Activated gamma-delta T cell treated with Interleukin-2 at 50 U/mL for 16 hours (primary cell): ENCODE measurements at places on chromosomes 2 and 18.

- no peak for DNase-seq
Observed at GRCh38 chr2:105990624-105991023, 203.5 kb downstream of the UXS1 start.

GRCh38 chr2:48968011-48968410, 186.3 kb downstream of the FSHR start:
- DNase-seq: no peak

DNA sequence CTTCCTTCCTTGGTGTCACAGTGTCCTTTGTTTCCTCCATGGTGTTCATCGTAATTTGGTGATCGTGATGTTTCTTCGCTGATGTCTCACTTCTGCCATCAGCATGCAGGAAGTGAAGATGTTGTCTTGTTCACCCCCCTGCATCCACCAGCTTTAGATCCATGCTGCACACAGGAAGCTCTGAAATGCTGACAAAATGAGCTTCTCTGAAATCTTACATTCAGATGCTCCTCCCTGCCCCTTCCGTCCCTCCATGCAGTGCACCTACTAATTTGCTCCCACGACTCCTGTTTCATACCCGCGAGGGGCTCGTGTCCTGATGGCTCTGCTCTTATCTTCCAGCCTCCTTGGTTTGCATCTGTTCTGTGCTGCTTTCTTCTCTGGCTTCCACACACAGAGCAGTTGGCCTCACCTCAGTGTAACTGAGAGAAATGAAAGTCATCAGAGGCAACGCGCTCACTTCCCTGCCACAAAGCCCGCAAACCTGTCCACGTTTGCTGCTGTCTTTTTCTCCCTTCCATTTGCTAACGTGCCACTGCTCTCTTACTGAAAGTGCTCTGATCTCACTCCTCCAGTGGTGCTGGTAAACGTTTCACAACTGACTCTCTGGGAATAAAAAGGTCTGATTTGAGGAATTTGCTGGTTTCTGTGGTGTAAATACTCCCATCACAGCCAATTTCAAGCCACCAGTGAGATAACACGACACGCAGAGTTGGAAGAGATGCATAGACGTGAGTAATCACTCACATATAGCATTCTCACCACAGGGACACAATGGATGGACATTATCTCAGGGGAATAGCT, 41.0 kb upstream of the MGAT4A start:
- peak; percentile 64 for DNase-seq

GRCh38 chr2:23542230-23542789, 157.3 kb downstream of the KLHL29 start:
- DNase-seq: no peak

- no peak for DNase-seq
Observed at GRCh38 chr18:59769129-59769865, 72.1 kb upstream of the CCBE1 start.

DNA sequence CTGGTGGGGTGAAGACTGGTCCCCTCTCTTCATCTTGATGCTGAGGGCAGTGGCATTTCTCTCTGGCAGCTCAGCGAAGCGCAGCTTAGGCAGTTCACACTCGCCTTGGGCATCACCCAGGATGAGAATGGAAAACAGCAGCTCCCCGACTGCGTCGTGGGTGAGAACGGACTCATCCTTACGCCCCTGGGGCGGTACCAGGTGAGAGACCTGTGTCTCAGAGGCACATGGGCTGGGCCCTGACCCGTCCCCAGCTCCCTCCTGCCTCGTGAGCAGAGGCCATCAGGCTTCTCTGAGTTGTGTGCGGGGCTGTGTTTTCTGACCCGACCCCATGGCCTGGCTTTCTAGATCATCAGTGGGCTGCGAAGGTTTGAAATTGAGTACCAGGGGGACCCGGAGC, 8.2 kb upstream of the CCDC74A start:
- no peak for DNase-seq

GRCh38 chr2:29239209-29239960, 124.2 kb downstream of the CLIP4 start:
- no peak for DNase-seq

GRCh38 chr2:206937555-206937954, 1.8 kb upstream of the CPO start:
- DNase-seq: no peak

GRCh38 chr18:57543560-57543959, 42.9 kb downstream of the FECH start:
- no peak for DNase-seq

GRCh38 chr2:132009874-132010521, 151.8 kb downstream of the ANKRD30BL start:
- DNase-seq: no peak

DNA sequence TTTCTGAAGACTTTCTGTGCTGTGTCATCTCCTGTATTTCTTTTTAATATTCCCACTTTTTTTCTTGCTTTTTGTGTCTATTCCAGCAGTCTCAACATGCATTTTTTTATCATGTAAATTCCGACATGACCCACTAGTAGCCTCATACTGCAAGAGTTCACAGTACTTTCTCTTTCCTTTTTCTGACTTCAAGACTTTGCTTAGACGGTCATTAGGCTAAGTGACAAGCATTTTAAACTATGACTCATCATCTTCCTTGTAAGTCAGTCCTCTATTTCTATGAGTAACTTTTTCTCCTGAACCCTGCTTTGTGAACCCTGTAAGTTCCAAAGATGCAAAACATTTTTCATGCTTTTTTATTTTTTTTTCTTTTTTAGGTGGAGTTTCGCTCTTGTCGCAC, 381.2 kb downstream of the TXNL1 start:
- no peak for DNase-seq

GRCh38 chr2:37267685-37268084, 36.2 kb downstream of the NDUFAF7 start:
- DNase-seq: no peak

DNA sequence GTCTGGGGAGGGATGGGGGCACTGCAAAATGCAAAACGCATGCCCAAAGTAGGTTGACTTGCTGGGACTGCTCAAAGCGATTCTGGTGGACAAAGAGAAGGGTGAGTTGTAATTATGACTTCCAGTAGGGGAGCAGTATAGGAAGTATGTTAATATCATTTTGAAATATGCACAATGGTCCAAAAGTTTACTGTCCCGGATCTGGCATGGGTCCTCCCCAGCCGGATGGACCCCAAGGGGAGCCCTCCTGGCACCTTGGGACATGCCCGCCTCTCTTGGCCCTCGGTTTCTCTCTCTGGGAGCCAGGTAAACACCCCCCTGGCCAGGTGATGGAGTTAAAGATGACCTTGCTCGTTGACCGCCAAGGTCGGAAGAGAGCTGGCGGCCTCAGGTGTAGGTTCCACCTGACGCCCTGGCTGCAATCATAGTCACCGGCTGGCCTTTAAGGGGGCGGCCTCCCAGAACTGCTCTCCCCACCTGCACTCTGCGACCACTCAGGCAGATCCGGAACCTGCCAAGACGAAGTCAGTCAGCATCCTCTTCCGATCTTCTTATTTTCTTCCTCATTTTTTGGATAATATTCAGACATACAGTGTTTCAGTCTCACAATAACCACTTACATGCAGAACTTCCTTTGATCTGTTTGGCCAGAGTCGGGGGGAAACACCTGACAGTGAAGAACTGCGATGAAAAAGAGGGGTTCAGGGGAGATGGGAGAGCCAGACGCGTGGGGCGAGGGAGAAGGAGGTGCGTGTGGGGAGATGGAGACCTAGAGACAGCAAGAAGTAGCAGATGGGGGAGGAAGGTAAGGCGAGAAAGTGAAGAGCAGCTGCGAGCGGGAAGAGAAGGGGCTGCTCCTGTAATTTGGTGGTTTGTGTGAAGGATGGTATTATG, 148.3 kb downstream of the MEIS1 start:
- no peak for DNase-seq

GRCh38 chr18:9808295-9809241, 77.2 kb upstream of the TXNDC2 start:
- DNase-seq: no peak

DNA sequence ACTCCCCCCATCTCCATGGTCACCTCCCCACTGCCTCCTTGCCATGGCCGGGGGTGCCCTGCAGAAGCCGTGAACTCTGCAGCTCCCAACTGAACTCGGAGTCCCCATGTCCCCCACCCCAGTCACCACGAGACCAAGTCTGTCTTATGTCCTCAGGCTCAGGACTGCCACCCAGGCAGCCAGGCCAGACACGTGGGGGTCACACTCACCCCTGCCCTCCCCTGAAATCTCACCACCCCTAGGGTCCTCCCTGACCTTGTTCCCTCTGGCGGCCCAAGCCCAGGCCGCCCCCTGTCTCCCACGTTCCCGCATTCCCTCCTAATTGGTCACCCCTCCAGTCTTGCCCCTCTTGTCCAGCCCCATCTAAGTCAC, 11.0 kb downstream of the AQP12A start:
- no peak for DNase-seq

DNA sequence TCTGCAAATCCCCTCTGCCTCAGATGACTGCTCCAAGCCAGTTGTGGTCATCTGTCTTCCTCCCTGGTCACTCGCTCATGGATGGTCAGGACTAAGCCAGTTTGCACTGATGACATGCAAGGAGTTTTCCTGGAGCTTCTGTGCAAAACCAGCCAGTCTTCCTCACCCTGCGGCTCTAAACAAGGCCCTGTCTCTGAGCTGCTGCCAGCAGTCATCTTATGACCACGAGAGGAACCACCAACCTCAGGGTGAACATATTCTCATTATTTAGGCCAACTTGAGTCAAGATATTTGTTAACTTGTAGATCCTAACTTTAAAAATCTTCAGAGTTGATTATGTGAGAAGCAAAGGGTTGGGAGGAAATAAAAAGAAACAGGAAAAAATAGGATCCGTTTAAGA, 119.9 kb upstream of the CAB39 start:
- no peak for DNase-seq

- no peak for DNase-seq
Observed at GRCh38 chr2:59383473-59383872, 1142.3 kb upstream of the FANCL start.

GRCh38 chr2:162293122-162293786, 25.2 kb downstream of the IFIH1 start:
- DNase-seq: no peak

GRCh38 chr2:136439064-136439676, 321.2 kb upstream of the CXCR4 start:
- no peak for DNase-seq

GRCh38 chr2:12070153-12070552, 323.7 kb downstream of the LPIN1 start:
- DNase-seq: no peak

GRCh38 chr2:64944484-64944883, 44.7 kb upstream of the SLC1A4 start:
- DNase-seq: no peak

GRCh38 chr2:187959821-187960220, 331.9 kb upstream of the GULP1 start:
- no peak for DNase-seq

GRCh38 chr2:181894381-181894780, 2.9 kb downstream of the ITPRID2 start:
- no peak for DNase-seq

DNA sequence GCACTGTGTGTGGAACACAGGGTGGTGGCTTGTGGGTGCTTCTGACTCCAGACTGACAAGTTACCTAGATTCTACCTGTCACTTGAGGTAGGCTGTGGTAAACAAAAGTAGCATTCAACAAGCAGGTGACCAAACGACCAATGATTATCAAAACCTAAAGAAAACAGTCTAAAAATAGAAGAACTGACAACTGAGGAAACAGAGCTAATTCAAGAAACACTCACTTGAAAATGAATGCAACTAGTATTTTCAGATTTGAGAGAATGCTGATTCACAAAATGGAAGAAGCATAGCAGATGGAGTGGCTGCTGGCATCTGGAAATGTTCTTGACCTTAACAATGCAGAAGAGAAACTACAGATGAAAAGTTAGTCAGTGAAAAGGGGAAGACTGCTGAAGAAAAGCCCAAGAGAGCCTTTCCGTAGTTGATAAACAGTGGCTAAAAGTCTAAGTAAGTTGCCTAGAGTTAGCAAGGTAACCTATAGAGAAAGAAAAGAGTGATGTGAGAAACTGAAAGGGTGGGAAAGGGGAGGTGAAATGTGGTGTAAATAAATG, 170.4 kb downstream of the NCK2 start:
- DNase-seq: no peak

DNA sequence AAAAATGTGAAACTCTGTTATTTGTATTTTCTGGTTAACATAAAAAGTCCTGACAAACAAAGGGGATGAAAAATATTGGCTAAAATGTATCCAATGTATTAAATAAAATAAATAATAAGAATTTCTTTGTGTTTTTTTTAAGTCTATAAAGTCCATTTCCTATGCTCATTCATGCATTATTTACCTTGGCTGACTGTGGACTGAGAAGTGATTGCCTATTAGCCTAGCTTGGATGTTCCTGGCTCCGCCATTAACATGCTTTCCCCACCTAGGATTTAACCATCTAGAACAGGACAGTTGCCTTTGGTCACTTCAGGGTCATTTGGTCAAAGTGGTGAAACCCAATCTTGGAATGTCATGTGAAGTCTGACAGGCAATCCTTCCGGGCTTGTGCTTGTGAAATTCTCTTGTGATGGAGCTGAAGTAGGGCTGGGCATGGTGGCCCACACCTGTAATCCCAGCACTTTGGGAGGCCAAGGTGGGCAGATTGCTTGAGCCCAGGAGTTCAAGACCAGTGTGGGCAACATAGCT, 60.4 kb upstream of the TANC1 start:
- no peak for DNase-seq

DNA sequence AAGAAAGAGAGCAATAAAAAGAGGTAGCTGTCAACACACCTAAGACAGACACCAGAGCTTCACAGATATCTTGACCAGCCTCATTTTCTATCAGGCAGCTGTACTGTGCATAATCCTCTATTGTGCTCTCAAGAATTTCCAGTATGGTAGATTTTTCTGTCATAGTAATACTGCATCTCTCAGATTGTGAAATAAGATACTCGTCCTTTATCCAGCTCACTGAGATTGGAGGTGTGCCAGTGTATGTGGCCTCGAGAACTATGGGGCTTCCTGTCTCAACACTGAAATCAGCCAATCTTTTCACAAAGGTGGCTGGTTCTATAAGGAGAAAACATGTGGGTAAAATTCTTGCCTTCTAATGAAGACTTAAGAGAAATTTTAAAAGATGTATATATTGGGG, 88.9 kb downstream of the TTN start:
- no peak for DNase-seq

- DNase-seq: no peak
Observed at GRCh38 chr2:8803658-8804379, 33.6 kb downstream of the KIDINS220 start.

GRCh38 chr2:33859176-33859575, 260.1 kb upstream of the FAM98A start:
- no peak for DNase-seq

DNA sequence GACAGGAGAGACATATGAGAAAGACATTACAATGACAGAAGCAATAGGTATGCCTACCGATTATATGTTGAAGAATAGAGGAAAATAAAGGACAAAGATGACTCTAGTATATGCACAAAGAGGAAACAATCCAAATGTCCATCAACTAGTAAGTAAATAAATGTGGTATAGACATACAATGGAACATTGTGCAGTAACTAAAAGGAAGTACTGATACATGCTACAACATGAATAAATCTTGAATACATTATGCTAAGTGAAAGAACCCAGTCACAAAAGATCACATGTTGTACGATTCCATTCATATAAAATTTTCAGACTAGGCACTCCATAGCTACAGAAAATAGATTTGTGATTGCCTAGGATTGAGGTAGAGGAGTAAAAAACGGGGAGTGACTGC, 28.5 kb upstream of the PGAP1 start:
- no peak for DNase-seq

GRCh38 chr2:121279476-121280220, 5.4 kb downstream of the TFCP2L1 start:
- no peak for DNase-seq

- DNase-seq: no peak
Observed at GRCh38 chr2:28558158-28558820, 62.4 kb downstream of the PLB1 start.

- DNase-seq: no peak
Observed at GRCh38 chr2:191043438-191043837, 29.5 kb upstream of the STAT1 start.
